ENCODE measurements at places on chromosomes 2 and 18.

DNA sequence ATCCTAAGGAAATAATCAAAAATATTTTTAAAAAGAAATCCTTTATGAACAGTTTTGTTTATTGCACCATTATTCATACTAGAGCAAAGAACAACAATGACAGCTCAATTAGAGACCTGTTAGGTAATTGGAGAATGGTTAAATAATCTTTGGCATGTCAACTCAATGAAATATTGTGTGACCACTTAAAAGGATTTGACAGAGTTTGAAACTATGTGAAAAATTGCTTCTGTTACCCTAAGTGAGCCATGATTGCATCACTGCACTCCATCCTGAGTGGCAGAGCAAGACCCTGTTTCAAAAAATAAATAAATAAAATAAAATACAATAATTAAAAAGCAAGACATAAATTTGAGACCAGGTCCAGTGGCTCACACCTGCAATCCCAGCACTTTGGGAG is 66.1 kb upstream of the ATP8B1 start:
- no peak for DNase-seq

DNA sequence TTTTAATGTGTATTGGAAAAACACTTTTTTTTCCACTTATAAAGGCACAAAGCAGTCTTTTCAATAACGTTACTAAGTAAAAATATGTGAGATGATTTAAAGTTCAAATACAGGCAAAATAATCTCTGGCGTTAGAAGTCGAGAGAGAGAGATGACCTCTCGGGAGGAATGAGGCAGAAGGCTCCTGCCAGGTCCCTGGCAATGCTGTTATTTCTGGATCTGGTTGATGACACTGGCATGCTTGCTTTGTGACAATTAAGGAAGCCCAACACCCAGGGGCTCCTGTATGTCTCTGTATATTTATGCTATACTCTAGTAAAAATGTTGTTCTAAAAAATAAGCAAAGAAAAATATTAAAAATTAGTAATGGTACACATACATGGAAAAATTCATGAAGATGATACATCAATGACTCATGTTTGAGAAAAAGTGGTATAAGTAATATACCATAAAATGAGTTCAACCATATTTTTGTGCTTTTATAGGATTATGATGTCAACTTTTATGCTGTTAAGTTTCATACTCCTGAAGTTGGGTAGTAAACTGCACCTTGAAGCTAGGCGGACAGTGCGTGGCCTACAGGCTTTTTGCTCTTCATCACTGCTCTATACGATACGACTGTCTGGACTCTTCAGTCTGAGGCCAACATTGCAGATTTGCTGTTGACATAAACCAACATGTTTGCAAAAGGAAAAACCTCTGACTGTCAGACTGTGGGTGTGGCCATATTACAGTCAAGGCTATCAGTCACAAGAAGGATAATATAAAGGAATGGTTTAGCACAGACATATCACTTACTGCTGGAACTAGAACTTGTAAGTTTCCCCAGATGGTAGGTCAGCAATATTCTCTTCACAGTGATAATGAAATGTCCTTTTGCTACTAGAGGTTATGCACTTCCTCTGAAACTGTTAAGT is 19.8 kb downstream of the VPS4B start:
- no peak for DNase-seq

DNA sequence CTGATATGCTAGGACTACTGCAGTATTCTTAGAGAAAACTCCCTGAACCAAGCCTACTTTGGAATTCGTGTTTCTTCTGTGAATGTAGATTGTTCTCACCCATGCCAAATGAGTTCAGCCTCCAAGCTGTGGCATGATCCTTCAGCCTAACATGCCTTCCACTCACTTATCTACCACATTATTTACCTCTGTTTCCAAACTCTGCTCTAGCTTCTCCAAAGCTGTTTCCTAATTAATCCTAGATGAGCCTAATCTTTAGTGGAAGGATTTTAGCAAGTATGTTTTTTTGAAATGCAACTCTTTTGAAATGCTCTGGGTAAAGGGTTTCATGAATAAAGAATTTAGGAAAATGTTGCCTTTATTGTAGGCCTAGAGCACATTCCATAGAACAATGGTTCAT is 152.9 kb upstream of the MMADHC start:
- no peak for DNase-seq

DNA sequence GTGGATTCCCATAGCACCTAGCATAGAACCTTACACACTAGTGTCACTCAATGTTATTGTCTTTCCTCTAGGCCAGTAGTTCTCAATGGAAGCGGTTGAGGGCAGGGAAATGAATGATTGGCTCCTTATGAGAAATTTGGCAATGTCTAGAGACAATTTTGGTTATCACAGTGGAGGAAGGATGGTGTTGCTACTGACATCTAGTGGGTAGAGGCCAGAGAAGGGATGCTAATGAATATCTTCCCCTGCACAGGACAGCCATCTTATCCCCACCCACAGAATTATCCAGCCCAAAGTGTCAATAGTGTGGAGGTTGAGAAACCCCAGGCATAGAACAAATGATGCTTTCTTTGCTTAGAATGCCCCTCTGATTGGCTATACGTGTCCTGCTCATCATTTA is 15.8 kb downstream of the C18orf63 start:
- no peak for DNase-seq

GRCh38 chr2:62919041-62919440 is 131.6 kb upstream of the OTX1 start:
- DNase-seq: no peak

- no peak for DNase-seq
Measured at GRCh38 chr2:241641631-241642030, 4.1 kb downstream of the ATG4B start.

- no peak for DNase-seq
Measured at GRCh38 chr2:235858881-235859280, 309.3 kb downstream of the GBX2 start.

GRCh38 chr2:207491956-207492355 is 37.8 kb upstream of the CREB1 start:
- DNase-seq: no peak

DNA sequence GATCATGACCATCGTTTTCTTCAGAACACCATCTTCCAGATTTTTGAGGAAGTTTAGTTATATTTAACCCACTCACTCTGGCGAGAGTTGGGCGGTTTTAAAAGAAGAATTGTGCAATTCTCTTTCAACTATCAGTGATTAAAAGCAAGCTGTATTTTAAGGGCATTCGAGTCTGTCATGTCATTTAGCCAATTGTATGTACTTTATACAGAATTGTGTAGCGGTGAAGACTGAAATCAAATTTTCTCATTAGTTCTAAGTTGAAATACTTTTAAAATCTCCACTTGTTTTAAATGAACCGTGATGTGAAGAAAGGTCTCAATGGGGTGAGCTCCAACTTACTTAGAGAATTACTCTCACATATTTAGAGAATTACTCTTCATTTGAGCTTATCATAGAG is 214.6 kb upstream of the DTNA start:
- DNase-seq: no peak

DNA sequence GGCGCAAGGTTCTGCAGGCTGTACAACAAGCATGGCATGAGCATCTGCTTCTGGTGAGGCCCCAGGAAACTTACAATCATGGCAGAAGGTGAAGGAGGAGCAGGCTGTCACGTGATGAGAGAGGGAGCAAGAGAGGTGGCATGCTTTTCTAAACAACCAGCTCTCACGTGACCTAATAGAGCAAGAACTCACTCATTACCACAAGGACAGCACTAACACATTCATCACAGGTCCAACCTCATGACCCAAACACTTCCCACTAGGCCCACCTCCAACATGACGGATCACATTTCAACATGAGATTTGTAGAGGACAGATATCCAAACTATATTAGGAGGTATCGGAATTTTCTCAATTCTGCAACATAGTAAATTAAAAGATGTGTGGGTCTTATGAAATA is 108.8 kb upstream of the DLX2 start:
- no peak for DNase-seq

- DNase-seq: no peak
Measured at GRCh38 chr18:44409515-44409914, 271.2 kb upstream of the SETBP1 start.

- DNase-seq: no peak
Measured at GRCh38 chr2:146890491-146890890, 954.3 kb upstream of the ACVR2A start.

GRCh38 chr2:178306352-178307073 is 112.2 kb downstream of the OSBPL6 start:
- DNase-seq: no peak

DNA sequence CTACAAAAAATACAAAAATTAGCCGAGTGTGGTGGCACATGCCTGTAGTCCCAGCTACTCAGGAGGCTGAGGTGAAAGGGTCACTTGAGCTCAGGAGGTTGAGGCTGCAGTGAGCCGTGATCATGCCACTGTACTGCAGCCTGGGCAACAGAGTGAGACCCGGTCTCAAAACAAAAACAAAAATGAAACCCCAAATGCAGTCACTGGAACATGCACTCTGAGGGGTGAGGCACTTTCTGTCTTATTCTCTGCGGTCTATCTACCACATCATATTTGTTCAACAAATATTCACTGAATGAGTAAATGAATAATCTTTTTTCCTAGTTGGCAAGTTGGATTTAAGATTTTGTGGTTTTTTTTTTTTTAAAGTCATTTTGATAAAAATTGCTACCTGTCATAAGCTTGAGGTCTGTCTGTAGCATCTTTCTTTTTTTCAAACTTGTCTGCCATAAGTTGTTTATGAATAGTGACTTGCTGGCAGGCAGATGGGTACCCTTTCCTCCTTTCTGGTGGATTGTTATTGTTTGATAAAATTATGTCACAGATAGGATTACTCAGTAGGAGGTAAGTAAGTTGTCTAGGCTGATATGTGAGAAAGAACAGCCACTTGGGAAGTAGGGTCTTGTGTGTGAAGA is 11.8 kb downstream of the CHRNA1 start:
- peak; percentile 20 for DNase-seq

- no peak for DNase-seq
Measured at GRCh38 chr2:129861666-129862288, 117.7 kb upstream of the RAB6C start.

- no peak for DNase-seq
Measured at GRCh38 chr2:18339326-18339725, 221.1 kb downstream of the RDH14 start.

- DNase-seq: no peak
Measured at GRCh38 chr2:17579605-17580318, 39.3 kb downstream of the VSNL1 start.

- DNase-seq: no peak
Measured at GRCh38 chr2:54866868-54867267, 143.4 kb downstream of the EML6 start.

GRCh38 chr2:220552790-220553535 is 925.5 kb downstream of the SLC4A3 start:
- DNase-seq: no peak

DNA sequence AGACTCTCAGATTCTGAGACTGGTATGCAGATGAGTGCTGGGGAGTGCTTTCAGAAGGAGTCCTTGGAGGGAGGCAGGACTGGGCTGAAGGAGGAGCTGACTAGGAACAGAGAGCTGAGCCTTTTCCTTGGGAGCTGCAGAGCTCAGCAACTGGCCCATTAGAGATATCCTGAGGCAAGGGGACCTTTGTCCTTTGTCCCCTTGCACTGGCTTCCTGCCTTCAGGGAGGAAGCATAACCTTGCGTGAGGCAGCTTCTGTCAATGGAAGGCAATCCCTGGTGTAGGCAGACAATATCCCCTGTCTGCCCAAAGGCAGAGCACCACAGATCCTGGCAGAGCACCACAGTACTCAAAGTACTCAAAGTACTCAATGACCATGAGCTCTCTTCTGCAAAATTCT is 375.3 kb downstream of the HRH4 start:
- DNase-seq: no peak

GRCh38 chr2:181264441-181264840 is 192.7 kb upstream of the ITGA4 start:
- DNase-seq: no peak

DNA sequence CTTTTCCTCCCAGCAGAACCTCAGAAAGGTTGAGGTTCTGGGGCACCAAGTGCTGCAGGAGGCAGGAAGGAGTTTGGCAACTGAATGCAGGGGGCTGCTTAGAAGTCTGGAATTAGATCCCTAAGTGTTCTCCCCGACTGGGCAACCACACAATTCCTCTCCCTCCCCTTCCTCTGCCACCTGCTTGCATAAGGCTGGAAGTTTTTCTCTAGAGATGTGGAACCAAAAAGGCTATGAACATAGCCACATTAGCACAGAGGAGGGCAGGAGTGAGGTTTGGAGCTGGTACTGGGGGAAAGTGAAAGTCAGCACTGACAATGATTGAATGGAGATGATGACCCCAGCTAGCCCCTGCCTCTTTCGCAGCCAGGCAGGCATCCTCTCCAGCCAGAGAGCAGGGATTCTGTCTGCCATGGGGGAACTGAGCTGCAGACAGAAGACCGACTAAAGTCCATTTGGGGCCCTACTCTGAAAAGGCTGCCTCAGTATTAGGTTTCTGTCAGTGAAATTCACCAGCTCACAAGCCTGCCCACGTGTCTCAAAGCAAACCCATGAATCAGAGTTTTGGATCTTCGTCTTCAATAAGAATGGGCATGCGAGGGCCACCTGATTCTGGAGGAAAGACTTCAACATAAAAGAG is 87.9 kb upstream of the ITGA6 start:
- DNase-seq: no peak

DNA sequence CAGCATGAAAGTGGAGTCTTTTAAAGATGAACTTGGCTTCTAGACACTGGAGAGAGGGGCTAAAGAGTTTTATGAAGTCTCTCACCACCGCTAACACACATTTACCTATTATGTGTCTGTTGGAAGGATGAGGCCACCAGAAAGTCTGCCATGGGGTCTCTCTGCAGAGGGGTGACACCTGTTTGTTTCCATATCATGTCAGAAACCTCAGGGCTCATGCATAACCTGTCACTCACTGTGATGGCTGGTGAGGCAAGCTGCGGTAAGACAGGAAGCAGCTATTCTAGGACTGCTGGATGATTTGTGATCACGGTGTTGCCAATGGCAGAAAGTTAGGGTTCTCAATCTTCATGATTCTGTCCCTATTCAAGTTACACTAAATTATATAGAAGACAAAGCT is 60.8 kb upstream of the DNMT3A start:
- no peak for DNase-seq

- DNase-seq: no peak
Measured at GRCh38 chr18:30280861-30281470, 761.6 kb downstream of the DSC3 start.

GRCh38 chr18:21270453-21270852 is 28.4 kb downstream of the GREB1L start:
- no peak for DNase-seq

DNA sequence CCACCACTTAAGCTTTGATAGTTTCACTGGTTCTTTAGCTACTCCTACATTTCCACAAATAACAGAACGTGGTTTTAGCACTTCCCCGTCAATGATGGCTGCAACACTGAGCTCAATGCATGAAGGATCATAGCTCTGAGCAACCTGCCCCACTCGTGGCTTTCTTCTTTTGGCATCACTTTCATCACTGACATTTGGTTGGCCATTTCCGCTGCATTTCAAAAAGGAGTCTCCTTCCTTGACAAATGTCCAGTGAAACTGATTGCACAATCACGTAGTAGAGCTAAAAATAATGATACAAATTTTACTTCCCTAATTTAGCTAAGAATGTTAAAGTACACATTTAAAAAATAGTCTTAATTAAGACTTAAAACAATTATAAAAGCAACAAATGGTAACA is 205.2 kb upstream of the HDAC4 start:
- no peak for DNase-seq

GRCh38 chr2:62340994-62341484 is 145.1 kb downstream of the B3GNT2 start:
- no peak for DNase-seq
